ENCODE measurements at places on chromosomes 11 and 22.

DNA sequence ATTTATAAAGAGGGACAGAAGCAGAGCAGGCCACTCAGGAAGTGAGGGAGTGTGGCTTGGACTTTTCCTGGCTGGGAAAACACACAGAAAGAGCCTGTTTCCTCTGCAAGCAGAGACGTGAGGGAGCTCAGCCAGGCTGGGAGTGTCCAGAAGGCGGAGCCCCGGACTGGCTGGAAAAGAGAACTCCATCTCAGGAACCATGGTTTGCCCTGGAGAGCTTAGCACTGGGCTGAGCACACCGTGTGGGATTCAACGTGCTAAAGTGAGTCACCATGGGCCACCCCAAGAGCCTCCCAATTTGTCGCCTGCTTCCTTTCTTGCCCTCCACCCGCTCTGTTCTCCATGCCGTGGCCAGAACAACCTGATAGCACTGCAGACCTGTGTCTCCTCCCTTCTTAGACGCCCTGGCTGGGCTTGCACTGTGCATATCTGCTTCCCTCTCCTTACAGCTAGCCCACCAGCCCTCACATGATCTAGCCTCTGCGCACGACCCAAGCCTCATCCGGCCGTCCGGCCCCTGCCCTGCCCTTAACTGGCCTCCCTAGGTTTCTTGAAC lies 51.8 kb downstream of the GALNT18 start:
- DNase-seq, result peak; percentile 15

DNA sequence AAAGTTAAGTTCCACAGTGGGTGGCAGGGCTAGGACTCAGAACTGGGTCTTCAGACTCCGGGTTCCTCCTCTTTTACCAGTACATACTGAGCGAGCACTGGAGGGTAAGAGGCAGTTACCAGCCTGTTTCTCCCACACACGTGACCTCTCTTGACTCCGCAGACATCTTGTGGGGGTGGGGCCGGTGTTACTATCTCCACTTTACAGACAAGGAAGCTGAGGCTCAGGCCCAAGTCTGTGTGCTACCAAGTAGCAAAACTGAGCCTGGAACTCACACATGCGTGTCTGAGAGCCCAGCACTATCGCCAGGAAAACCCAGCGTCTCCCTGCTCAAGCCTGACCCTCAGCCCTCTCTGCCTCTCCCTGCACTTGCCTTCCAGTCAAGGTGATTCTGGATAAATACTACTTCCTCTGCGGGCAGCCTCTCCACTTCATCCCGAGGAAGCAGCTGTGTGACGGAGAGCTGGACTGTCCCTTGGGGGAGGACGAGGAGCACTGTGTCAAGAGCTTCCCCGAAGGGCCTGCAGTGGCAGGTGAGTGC lies 16.0 kb upstream of the SMIM35 start:
- peak; percentile 19 for DNase-seq

DNA sequence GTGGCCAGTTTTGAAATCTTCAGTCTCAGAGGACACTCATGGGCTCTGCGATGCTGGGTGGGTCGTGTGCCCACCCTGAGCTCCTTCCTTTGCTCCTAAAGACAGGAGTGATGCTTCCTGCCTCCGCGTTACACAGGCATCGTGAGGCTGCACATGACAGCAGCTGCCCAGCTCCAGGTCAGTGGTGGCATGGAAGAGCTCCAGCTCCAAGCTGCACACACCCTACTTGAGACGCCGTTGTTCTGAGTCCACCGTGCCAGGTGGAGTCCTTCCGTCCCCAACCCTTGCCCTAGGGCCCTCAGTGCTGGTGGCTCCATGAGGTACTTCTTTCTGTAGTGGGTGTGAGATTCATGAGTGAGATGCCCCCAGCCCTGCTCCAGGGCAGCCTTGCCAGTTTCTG lies 794.1 kb downstream of the BRD1 start:
- no peak for DNase-seq

DNA sequence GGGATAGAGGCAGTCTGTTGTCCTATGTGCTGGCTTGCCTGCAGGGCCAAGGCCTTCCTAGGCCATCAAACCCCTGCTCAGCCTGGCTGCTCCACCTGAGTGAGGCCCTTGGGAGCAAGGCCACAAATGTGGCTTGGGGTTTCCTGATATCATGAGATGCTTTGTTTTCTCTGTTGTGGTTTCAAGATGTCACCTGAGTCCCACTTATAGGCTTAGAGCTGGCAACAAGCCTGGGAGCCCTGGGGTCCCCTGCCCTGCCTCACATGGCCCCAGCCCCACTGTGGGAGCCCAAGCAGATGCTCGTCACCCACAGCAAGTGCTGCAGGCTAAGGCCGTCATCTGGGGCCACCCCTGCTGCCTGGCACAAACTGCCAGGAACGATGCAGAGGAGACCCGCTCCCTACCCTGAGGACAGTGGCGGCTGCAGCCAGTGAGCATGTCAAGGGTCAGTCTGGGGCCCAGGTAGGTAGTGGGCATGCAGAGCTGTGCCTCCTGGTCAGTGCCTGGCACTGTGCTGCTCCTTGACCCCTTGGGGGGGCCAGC lies 75.4 kb upstream of the KCNQ1OT1 start:
- no peak for DNase-seq
